Small intestine (tissue), 16 donors: ENCODE measurements at places on chromosomes 12 and 14. TPM values are rescaled to one million over a fixed set of nuclear protein-coding genes. Genes with fewer than 3 reads are reported as not detected.

TEX22 gene
- not detected for polyA plus RNA-seq

RNASE3 gene
- polyA plus RNA-seq, result 0.09 TPM

KCNK13 gene
- 0.66 TPM for polyA plus RNA-seq

CLEC9A gene
- polyA plus RNA-seq, result 0.12 TPM

IQSEC3 gene
- not detected for polyA plus RNA-seq

TC2N gene
- polyA plus RNA-seq, result 31.7 TPM

ANO4 gene
- 0.54 TPM for polyA plus RNA-seq

SLC22A17 gene
- 36.3 TPM for polyA plus RNA-seq

KIF26A gene
- polyA plus RNA-seq, result 8.6 TPM

PTGER2 gene
- 2.3 TPM for polyA plus RNA-seq

BICD1 gene
- 1.6 TPM for polyA plus RNA-seq

PLEKHD1 gene
- 0.03 TPM for polyA plus RNA-seq

MAGOHB gene
- 27.7 TPM for polyA plus RNA-seq

MAX gene
- 77.3 TPM for polyA plus RNA-seq

STYX gene
- polyA plus RNA-seq, result 6.5 TPM

TAPBPL gene
- polyA plus RNA-seq, result 34.9 TPM

CLEC2B gene
- 7.4 TPM for polyA plus RNA-seq

KRT80 gene
- 0.89 TPM for polyA plus RNA-seq

SLC5A8 gene
- polyA plus RNA-seq, result 0.16 TPM

CDKN1B gene
- polyA plus RNA-seq, result 37.6 TPM

PAPLN gene
- polyA plus RNA-seq, result 1.1 TPM

WSCD2 gene
- not detected for polyA plus RNA-seq

NRDE2 gene
- 20.0 TPM for polyA plus RNA-seq

PAX9 gene
- not detected for polyA plus RNA-seq

KLRB1 gene
- polyA plus RNA-seq, result 15.9 TPM

COL2A1 gene
- 65.7 TPM for polyA plus RNA-seq

HHIPL1 gene
- not detected for polyA plus RNA-seq

KCNC2 gene
- polyA plus RNA-seq, result not detected

GLT8D2 gene
- not detected for polyA plus RNA-seq

RFC5 gene
- 16.2 TPM for polyA plus RNA-seq

SCN8A gene
- 1.2 TPM for polyA plus RNA-seq

HOXC10 gene
- polyA plus RNA-seq, result not detected

EVL gene
- 102 TPM for polyA plus RNA-seq

SLC2A14 gene
- 0.03 TPM for polyA plus RNA-seq

HSPA2 gene
- polyA plus RNA-seq, result 1.4 TPM

CDC42BPB gene
- polyA plus RNA-seq, result 30.6 TPM

TSPAN19 gene
- not detected for polyA plus RNA-seq

SENP1 gene
- 5.0 TPM for polyA plus RNA-seq

STAC3 gene
- 3.8 TPM for polyA plus RNA-seq

ST8SIA1 gene
- not detected for polyA plus RNA-seq

ZNF410 gene
- polyA plus RNA-seq, result 37.3 TPM

FGF6 gene
- not detected for polyA plus RNA-seq

ZC2HC1C gene
- 3.4 TPM for polyA plus RNA-seq

RFX4 gene
- polyA plus RNA-seq, result not detected

MUCL1 gene
- polyA plus RNA-seq, result not detected

MGST1 gene
- polyA plus RNA-seq, result 63.5 TPM

LMO3 gene
- 1.9 TPM for polyA plus RNA-seq

PZP gene
- not detected for polyA plus RNA-seq

KRT2 gene
- 2.2 TPM for polyA plus RNA-seq

DBX2 gene
- polyA plus RNA-seq, result not detected

OR9K2 gene
- not detected for polyA plus RNA-seq

NFE2 gene
- polyA plus RNA-seq, result not detected

SCYL2 gene
- 41.0 TPM for polyA plus RNA-seq

MAP4K5 gene
- 13.0 TPM for polyA plus RNA-seq

GPRC5D gene
- not detected for polyA plus RNA-seq

LGR5 gene
- polyA plus RNA-seq, result 0.22 TPM

PLEKHH1 gene
- polyA plus RNA-seq, result 65.5 TPM

MIPOL1 gene
- polyA plus RNA-seq, result 0.45 TPM

RFLNA gene
- 15.9 TPM for polyA plus RNA-seq

LYSET gene
- 27.6 TPM for polyA plus RNA-seq
